ENCODE measurements at places on chromosomes 6 and 20.

- no peak for DNase-seq
Measured at GRCh38 chr6:26602262-26602661, 5.5 kb downstream of the ABT1 start.

DNA sequence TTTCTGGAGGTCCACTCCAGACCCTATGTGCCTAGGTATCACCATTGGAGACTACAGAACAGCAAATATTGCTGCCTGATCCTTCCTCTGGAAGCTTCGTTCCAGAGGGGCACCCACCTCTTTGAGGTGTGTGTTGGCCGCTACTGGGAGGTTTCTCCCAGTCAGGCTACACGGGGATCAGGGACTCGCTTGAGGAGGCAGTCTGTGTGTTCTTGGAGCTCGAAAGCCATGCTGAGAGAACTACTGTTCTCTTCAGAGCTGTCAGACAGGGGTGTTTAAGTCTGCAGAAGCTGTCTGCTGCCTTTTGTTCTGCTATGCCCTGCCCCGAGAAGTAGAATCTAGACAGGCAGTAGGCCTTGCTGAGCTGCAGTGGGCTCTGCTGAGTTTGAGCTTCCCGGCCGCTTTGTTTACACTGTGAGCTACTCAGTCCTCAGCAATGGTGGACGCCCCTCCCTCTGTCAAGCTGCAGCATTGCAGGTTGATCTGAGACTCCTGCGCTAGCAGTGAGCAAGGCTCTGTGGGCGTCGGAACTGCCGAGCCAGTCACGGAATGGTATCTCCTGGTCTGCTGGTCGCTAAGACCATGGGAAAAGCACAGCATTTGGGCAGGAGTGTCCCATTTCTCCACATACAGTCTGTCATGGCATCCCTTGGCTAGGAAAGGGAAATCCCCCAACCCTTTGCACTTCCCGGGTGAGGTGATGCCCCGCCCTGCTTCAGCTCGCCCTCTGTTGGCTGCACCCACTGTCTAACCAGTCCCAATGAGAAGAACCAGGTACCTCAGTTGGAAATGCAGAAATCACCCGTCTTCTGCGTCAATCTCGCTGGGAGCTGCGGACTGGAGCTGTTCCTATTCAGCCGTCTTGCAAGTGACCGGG is 32.5 kb upstream of the ASCC3 start:
- no peak for DNase-seq

GRCh38 chr6:105994118-105994590 is 92.0 kb upstream of the PRDM1 start:
- no peak for DNase-seq

DNA sequence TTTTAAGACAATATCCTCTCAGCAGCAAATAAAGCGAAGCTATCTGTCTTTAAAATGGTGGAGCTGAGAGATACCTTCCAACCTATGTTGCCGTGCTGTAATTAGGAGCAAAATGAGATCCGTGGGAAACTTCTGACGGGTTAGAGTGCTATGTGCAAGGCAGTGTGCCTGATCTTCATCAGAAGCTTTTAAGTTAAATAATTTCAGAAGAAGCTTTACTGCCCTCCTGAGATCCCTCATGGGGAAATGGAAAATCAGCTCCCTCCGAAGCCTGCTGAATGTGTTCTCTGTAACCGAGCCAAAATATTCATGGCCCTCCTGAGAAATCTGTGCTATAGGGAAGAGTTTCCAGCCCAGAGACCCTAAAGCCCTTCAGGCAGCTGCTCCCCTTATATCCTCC is 43.7 kb upstream of the TBC1D7 start:
- no peak for DNase-seq

- DNase-seq, result no peak
Measured at GRCh38 chr6:142323377-142323776, 21.6 kb downstream of the ADGRG6 start.

- no peak for DNase-seq
Measured at GRCh38 chr6:166393535-166393823, 10.7 kb upstream of the MPC1 start.

DNA sequence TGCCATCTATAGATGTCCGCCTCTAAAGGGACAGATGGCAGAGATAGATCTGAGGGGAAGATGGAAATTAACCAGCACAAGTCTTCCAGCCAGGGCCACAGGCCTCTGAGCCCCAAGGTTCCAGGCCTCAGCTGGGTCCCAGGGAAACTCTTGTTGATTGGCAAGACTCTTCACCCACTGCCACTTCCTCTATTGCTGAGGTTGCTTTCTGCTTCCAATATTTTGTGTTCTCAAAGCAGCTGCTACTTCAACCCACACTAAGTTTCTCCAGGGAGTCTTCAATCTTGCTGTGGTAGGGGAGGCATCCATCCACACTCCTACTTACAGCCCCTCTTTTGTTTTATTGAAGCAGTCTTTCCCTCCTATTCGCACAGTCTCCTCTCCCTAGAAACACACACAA is 36.4 kb upstream of the SASH1 start:
- no peak for DNase-seq

- DNase-seq, result no peak
Measured at GRCh38 chr20:9454791-9455190, 59.6 kb upstream of the LAMP5 start.

All from nucleus accumbens (tissue), 56 donors.